ENCODE measurements at places on chromosomes 1 and 21. TPM values are rescaled to one million over a fixed set of nuclear protein-coding genes. Genes with fewer than 3 reads are reported as not detected.

GRCh38 chr21:41808094-41808493 is 41.2 kb upstream of the RIPK4 start:
- no peak for DNase-seq

DNA sequence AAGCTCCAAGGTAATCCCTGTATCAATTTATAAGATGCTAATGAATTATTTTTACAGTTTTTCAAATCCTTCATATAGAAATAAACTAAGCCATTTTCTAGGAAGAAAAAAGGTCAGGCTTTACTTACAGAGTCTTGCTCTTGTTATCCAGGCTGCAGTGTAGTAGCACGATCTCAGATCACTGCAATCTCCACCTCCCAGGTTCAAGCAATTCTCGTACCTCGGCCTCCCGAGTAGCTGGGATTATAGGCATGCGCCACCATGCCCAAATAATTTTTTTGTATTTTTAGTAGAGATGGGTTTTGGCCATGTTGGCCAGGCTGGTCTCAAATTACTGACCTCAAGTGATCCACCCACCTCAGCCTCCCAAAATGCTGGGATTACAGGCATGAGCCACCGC is 27.0 kb downstream of the RERE start:
- DNase-seq = no peak

Gene CR1
- not detected for total RNA-seq

- DNase-seq = no peak
Measured at GRCh38 chr1:244035358-244035757, 15.7 kb upstream of the ZBTB18 start.

Gene FNDC5
- total RNA-seq = not detected
